ENCODE measurements at places on chromosomes 1 and 21. TPM values are rescaled to one million over a fixed set of nuclear protein-coding genes. Genes with fewer than 3 reads are reported as not detected.
A peak's percentile ranks its signal among the peaks of the same experiment; 100 is the strongest.

DNA sequence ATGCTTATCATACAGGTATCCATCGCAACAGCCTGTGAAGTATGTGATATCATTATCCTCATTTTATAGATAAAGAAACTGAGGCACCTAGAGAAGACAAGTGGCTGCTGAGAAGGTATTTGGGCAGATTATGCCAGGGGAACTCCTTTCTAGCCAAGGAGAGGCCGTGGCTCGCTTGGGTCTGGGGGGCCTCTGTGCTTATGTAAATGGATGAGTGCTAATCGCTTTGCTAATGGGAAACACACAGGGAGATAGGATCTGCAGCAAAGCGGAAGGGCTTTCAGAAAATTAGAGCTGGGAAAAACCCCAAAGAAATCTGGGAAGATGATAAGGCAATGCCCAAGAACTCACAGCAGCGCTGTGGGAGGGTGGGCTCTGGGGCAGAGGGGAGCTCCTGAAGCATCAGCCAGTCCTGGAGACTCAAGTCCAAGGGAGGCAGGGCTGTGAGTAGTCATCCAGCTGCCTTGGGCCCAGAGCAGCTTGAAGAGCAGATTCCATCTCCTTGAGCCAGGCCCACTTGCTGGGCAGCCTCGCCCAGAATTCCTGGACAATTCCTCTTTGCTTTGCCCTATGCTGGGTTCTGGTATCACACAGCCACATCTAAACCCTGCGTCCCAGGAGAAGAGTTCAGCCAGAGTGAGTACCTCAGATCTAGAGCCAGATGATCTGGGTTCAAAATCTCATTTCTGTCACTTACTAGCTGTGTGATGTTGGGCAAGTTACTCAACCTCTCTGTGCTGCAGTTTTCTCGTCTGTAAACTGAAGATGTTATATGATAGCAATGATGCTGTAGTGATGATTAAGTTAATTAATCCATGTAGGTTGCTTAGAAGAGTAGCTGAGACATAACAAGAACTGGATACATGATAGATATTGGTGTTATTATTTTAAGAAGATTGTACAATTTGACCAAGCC, 36.7 kb downstream of the FOXD2 start:
- H3K4me1 ChIP-seq: no peaks in the 10 kb centered on the region
- no peak overlapping the region for H3K27ac ChIP-seq
- no peaks in the 10 kb centered on the region for H3K36me3 ChIP-seq
- H3K4me3 ChIP-seq: no peak overlapping the region
- DNase-seq: no peak

GRCh38 chr1:248585266-248585665, 10.7 kb upstream of the OR2T34 start:
- H3K4me3 ChIP-seq: no peak overlapping the region
- no peaks in the 10 kb centered on the region for H3K36me3 ChIP-seq
- no peaks in the 10 kb centered on the region for H3K4me1 ChIP-seq
- DNase-seq: no peak
- no peaks in the 10 kb centered on the region for H3K27me3 ChIP-seq
- H3K27ac ChIP-seq: no peak overlapping the region

DNA sequence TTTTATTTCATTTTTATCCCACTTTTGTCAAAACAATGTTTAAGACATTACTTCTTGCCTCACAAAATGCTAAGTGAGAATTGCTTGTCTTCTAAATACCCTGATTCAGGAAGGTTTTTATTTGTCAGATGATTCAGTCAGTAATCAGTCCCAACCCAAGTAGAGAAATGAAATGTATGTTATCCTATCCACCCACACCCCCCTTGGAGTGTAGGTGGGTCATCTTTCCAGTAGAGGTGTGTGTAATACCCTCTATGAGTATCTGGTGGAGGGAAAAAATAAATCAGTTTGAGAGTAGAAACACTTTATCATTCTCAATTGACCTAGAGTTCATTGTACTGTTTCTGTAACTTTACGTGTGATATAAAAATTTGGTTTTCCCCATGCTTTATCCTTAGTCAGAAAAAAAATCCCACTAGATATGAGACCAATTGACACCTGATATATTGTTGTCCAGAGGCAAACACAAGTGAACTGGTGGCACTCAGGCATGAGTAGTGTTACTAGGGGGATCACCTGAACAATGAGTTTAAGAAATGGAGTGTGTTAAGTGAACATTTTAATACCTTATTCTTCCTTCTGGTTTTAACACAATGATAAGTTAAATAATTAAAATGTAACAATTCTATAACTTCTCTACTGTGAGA, 153.8 kb upstream of the C1orf105 start:
- H3K4me1 ChIP-seq: no peaks in the 10 kb centered on the region
- H3K27me3 ChIP-seq: no peaks in the 10 kb centered on the region
- no peak overlapping the region for H3K27ac ChIP-seq
- H3K4me3 ChIP-seq: no peak overlapping the region

GRCh38 chr21:14917762-14918161, 147.0 kb downstream of the NRIP1 start:
- H3K27me3 ChIP-seq: no peaks in the 10 kb centered on the region
- no peak overlapping the region for H3K27ac ChIP-seq
- H3K36me3 ChIP-seq: no peaks in the 10 kb centered on the region
- no peaks in the 10 kb centered on the region for H3K4me1 ChIP-seq
- no peak overlapping the region for H3K4me3 ChIP-seq

GRCh38 chr1:111272081-111272480, 18.6 kb upstream of the CHIA start:
- H3K27me3 ChIP-seq: peaks cover 54% of the 10 kb centered on the region
- no peaks in the 10 kb centered on the region for H3K36me3 ChIP-seq
- H3K4me1 ChIP-seq: peaks cover 8% of the 10 kb centered on the region
- H3K27ac ChIP-seq: no peak overlapping the region
- no peak overlapping the region for H3K4me3 ChIP-seq

DNA sequence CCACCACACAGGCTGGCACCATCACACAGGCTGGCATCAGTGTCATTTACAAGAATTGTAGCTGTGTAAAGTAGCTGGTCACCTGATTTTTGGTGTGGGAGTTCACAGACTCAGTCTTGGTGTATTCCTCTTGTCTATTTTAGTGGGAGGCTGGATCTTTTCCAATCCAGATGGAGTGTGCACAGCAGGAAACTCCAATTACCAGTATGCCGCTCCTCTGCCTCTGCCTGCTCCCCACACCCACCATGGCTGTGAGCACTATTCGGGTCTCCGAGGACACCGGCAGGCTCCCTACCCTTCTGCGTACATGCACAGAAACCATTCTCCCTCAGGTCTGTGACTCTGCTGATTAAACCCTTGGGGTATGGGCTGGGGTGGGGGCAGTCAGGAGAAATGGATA, 24.2 kb downstream of the TBX19 start:
- no peak overlapping the region for H3K4me3 ChIP-seq
- DNase-seq: no peak
- no peak overlapping the region for H3K27ac ChIP-seq
- no peaks in the 10 kb centered on the region for H3K4me1 ChIP-seq
- no peaks in the 10 kb centered on the region for H3K27me3 ChIP-seq

- no peak overlapping the region for H3K4me3 ChIP-seq
- no peaks in the 10 kb centered on the region for H3K27me3 ChIP-seq
- no peak overlapping the region for H3K27ac ChIP-seq
- no peaks in the 10 kb centered on the region for H3K4me1 ChIP-seq
These were observed 151.8 kb upstream of the B3GALT2 start for GRCh38 chr1:193338194-193338593.

DNA sequence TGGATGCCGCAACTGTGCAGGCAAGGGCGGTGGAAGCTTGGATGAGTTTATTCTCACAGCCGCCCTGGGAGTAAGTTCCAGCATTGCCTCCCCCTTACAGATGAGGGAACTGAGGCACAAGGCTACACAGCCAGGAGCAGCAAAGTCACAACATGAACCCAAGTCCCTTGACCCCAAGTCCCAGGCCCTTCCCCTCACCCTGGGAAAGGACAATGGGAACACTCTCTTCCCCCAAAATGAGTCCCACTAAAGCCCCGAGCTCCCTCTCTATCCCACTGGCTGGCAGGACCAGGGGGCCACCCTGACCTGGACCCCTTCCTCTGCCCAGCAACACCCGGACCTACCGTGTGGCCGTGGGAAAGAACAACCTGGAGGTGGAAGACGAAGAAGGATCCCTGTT, 3.9 kb downstream of the CTRC start:
- H3K36me3 ChIP-seq: no peaks in the 10 kb centered on the region
- no peak overlapping the region for H3K27ac ChIP-seq
- no peak overlapping the region for H3K4me3 ChIP-seq
- no peak for DNase-seq
- H3K4me1 ChIP-seq: no peaks in the 10 kb centered on the region

- H3K36me3 ChIP-seq: no peaks in the 10 kb centered on the region
- no peak for DNase-seq
These were observed 89.2 kb upstream of the POU3F1 start for GRCh38 chr1:38135625-38136414.

- no peak overlapping the region for H3K4me3 ChIP-seq
- no peaks in the 10 kb centered on the region for H3K36me3 ChIP-seq
These were observed 159.9 kb downstream of the ZBTB18 start for GRCh38 chr1:244210884-244211558.

- H3K4me1 ChIP-seq: peaks cover 4% of the 10 kb centered on the region
- no peaks in the 10 kb centered on the region for H3K27me3 ChIP-seq
- DNase-seq: no peak
- H3K36me3 ChIP-seq: no peaks in the 10 kb centered on the region
These were observed 18.1 kb upstream of the IFFO2 start for GRCh38 chr1:18974606-18975005.

- no peak overlapping the region for H3K4me3 ChIP-seq
- H3K27me3 ChIP-seq: no peaks in the 10 kb centered on the region
- no peak overlapping the region for H3K27ac ChIP-seq
- H3K4me1 ChIP-seq: peaks cover 26% of the 10 kb centered on the region
These were observed 109.1 kb downstream of the LMO4 start for GRCh38 chr1:87437663-87438295.

- peaks cover 6% of the 10 kb centered on the region for H3K36me3 ChIP-seq
- no peak overlapping the region for H3K4me3 ChIP-seq
- H3K27ac ChIP-seq: no peak overlapping the region
These were observed 2.7 kb upstream of the OLIG2 start for GRCh38 chr21:33022828-33023573.

GRCh38 chr1:230350208-230350921, 75.8 kb downstream of the PGBD5 start:
- H3K27me3 ChIP-seq: no peaks in the 10 kb centered on the region
- H3K4me3 ChIP-seq: no peak overlapping the region
- H3K36me3 ChIP-seq: no peaks in the 10 kb centered on the region
- peak; percentile 21 for DNase-seq

DNA sequence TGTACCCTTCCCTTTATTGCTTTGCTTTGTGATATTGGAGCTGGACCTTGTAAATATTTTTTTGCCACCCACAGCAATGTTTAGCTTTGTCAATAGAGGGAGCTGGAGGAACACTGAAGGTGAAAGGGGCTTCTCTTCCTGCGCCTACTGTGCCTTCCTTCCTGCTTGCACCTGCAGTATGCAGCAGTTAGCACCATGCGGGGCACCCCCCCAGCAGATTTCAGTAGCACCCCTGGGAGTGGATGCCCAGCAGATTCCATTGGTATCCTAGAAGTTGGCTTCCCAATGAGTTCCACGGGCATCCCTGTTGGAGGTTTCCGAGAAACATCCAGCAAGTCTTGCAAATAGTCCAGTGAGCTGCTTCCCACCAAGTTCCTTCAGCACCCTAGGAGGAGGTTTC, 25.6 kb downstream of the S100A10 start:
- peaks cover 8% of the 10 kb centered on the region for H3K4me1 ChIP-seq
- H3K27ac ChIP-seq: no peak overlapping the region
- H3K27me3 ChIP-seq: no peaks in the 10 kb centered on the region
- H3K36me3 ChIP-seq: no peaks in the 10 kb centered on the region
- H3K4me3 ChIP-seq: no peak overlapping the region
- no peak for DNase-seq

DNA sequence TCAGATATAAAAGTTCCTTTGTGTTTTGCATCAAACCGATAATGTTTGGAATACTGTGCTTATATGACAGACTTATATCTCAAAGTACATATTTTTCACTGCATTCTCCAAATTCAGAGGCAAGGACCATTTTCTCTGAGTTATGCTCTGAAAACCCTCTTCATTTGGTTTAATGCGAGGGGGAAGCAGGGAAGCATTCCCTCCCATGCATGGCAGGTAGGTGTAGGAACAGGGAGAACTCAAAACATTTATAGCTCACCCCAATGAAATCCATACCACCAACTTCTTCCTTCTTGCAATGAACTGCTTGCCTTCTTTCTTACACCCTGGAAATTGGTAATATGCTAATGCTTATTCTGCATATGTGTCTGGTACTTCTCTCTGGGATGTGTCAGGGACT, 10.7 kb upstream of the ERICH3 start:
- H3K36me3 ChIP-seq: no peaks in the 10 kb centered on the region
- H3K4me1 ChIP-seq: no peaks in the 10 kb centered on the region
- no peak overlapping the region for H3K4me3 ChIP-seq
- H3K27me3 ChIP-seq: no peaks in the 10 kb centered on the region

The FCRLA gene
- 0.21 TPM for total RNA-seq

The NUP133 gene
- total RNA-seq: 31.4 TPM

The IQGAP3 gene
- 0.13 TPM for total RNA-seq

The SYPL2 gene
- 28.7 TPM for total RNA-seq

The ADAMTS5 gene
- total RNA-seq: 7.1 TPM

The OR2T29 gene
- total RNA-seq: not detected
